ENCODE measurements at places on chromosomes 16 and 17. TPM values are rescaled to one million over a fixed set of nuclear protein-coding genes. Genes with fewer than 3 reads are reported as not detected.

DNA sequence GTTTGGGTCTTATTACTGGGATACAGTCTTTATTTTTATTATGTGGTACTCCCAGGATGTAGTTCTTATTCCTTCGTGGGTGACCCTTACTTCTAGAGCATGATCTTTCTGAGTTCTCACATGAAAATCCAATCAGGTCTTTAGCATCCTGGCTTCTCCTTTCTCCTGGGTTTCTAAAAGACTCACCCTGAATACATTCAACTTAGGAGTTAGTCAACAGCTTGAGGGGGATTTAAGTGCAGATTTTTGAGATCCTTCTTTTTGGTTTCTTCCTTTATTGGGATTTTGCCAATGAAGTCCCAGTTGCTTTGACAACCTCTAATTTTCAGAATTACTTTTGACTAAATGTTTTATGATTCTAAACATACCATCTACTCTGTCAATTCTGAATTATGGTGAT is 68.2 kb downstream of the SIAH1 start:
- H3K27me3 ChIP-seq, result no peaks in the 10 kb centered on the region
- no peak overlapping the region for H3K4me3 ChIP-seq
- peaks cover 28% of the 10 kb centered on the region for H3K36me3 ChIP-seq
- no peak for DNase-seq
- no peak overlapping the region for H3K27ac ChIP-seq

The DNAI2 gene
- total RNA-seq, result not detected

- DNase-seq, result no peak
- peaks cover 3% of the 10 kb centered on the region for H3K27me3 ChIP-seq
- peaks cover 11% of the 10 kb centered on the region for H3K4me1 ChIP-seq
- peak overlapping the region; percentile 1 for H3K27ac ChIP-seq
- peaks cover 19% of the 10 kb centered on the region for H3K36me3 ChIP-seq
- H3K4me3 ChIP-seq, result peak overlapping the region; percentile 90
These were observed 387 bp downstream of the MSI2 start for GRCh38 chr17:57256708-57257112.

The HBQ1 gene
- 1.0 TPM for total RNA-seq

GRCh38 chr17:76550712-76551615 is 11.1 kb downstream of the PRCD start:
- no peaks in the 10 kb centered on the region for H3K4me1 ChIP-seq
- no peak overlapping the region for H3K27ac ChIP-seq
- peak; percentile 56 for DNase-seq
- no peaks in the 10 kb centered on the region for H3K36me3 ChIP-seq
- no peak overlapping the region for H3K4me3 ChIP-seq
- H3K27me3 ChIP-seq, result no peaks in the 10 kb centered on the region

- no peak overlapping the region for H3K4me3 ChIP-seq
- no peak for DNase-seq
- H3K27ac ChIP-seq, result no peak overlapping the region
- no peaks in the 10 kb centered on the region for H3K4me1 ChIP-seq
- H3K36me3 ChIP-seq, result peaks cover 96% of the 10 kb centered on the region
These were observed 21.9 kb downstream of the PRKAR1A start for GRCh38 chr17:68533887-68534694.

- peaks cover 4% of the 10 kb centered on the region for H3K4me1 ChIP-seq
- peak; percentile 70 for DNase-seq
- H3K27ac ChIP-seq, result no peak overlapping the region
- no peak overlapping the region for H3K4me3 ChIP-seq
These were observed 70.0 kb upstream of the PMFBP1 start for GRCh38 chr16:72241930-72242329.

The KPNB1 gene
- 500 TPM for total RNA-seq

DNA sequence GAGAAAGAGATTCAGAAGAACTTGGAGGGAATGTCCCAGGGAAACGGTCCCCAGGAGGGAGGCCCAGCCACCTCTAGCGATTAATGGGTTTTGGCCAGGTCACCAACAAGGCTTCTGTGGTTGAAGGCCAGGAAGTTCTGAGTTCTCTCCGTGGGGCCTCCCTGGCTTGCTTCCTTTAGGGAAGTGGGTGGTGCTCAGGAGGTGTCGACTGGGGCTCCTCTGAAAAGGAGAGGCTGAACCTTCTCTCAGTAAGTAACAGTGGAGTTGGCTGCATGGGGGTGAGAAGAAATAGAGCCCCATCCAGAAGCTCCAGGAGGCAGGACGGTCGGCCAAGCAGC is 77.1 kb upstream of the GSE1 start:
- no peaks in the 10 kb centered on the region for H3K36me3 ChIP-seq
- no peak overlapping the region for H3K27ac ChIP-seq
- peak; percentile 51 for DNase-seq
- no peaks in the 10 kb centered on the region for H3K27me3 ChIP-seq
- H3K4me1 ChIP-seq, result peaks cover 14% of the 10 kb centered on the region

The TEDC2 gene
- total RNA-seq, result 56.8 TPM

DNA sequence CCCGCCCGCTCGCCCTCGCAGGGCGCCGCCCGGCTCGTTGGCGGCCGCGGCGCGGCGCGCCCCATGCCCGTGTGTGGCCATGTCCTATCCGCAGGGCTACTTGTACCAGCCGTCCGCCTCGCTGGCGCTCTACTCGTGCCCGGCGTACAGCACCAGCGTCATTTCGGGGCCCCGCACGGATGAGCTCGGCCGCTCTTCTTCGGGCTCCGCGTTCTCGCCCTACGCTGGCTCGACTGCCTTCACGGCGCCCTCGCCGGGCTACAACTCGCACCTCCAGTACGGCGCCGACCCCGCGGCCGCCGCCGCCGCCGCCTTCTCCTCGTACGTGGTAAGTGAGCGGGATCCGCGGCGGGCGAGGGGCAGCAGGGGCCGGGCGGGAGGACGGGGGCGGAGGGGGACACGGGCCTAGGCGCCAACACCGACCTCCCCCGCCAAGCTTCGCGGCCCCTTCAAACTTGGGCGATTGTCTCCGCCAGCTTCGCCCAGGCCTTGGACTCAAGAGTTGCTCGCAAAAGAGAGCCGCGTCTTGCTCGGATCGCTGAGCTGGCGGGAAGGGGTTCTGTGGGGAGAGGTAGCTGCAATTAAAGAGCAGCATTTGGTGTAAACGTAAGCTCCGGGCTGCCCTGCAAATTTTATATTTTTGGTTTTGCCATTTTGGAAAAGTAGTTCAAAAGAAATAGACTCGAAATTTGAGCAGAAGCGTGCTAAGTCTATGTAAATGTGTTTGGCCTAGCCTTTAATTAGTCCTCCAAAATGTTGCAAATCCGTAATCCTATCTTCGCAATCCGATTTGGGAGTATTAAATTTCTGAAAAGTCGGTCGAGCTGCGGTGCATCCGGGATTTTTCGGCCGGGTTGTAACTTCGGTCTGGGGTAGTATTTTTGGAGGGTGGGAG is 702 bp downstream of the IRX5 start:
- peak overlapping the region; percentile 82 for H3K4me3 ChIP-seq
- peaks cover 4% of the 10 kb centered on the region for H3K36me3 ChIP-seq
- DNase-seq, result peak; percentile 79
- peaks cover 49% of the 10 kb centered on the region for H3K27me3 ChIP-seq
- H3K4me1 ChIP-seq, result peaks cover 9% of the 10 kb centered on the region

The KRT39 gene
- not detected for total RNA-seq

DNA sequence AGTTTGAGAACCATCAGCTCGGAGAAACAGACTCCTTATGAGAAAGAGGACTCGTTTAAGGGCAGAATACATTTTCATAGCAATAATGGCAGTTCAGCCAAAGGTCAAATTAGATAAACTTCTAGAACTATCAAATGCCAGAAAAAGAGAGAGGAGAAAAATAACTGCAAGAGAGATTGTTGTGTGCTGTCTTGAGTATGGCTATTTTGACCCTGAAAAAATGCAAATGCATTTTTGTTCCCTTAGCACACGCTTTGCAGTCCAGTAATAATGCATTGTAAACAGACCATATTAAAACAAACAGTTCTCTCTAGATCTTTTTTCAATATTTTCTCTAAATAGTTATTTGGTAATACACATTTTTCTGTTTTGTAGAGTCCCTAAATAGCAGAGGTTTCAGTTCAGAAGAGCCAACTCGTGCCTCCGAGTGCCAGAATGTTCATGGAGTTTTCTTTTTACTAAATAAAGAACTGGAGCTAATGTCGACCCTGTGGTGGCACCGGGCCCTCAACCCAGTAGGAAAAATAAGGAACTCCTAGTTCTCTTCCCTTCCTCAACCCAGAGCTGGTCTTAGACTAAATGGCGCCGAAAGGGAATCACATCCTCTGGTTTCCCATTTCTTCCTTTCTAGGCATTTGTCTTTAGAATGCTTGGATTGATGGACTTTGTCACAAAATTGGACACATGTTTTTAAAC is 298.0 kb downstream of the MAP2K4 start:
- H3K4me3 ChIP-seq, result no peak overlapping the region
- no peak for DNase-seq

GRCh38 chr16:23742766-23743165 is 12.1 kb upstream of the CHP2 start:
- no peaks in the 10 kb centered on the region for H3K36me3 ChIP-seq
- no peak for DNase-seq
- no peak overlapping the region for H3K27ac ChIP-seq
- H3K4me1 ChIP-seq, result no peaks in the 10 kb centered on the region
- H3K27me3 ChIP-seq, result peaks cover 17% of the 10 kb centered on the region

The RSAD1 gene
- total RNA-seq, result 35.8 TPM

- no peak overlapping the region for H3K27ac ChIP-seq
- H3K27me3 ChIP-seq, result peaks cover 38% of the 10 kb centered on the region
- peaks cover 3% of the 10 kb centered on the region for H3K36me3 ChIP-seq
- no peaks in the 10 kb centered on the region for H3K4me1 ChIP-seq
- DNase-seq, result peak; percentile 65
- H3K4me3 ChIP-seq, result no peak overlapping the region
These were observed 2.8 kb downstream of the WNK4 start for GRCh38 chr17:42783062-42783790.

The USB1 gene
- 132 TPM for total RNA-seq

The ABCC6 gene
- total RNA-seq, result 7.8 TPM

- no peak overlapping the region for H3K4me3 ChIP-seq
- no peak overlapping the region for H3K27ac ChIP-seq
- H3K4me1 ChIP-seq, result peaks cover 6% of the 10 kb centered on the region
- H3K36me3 ChIP-seq, result peaks cover 64% of the 10 kb centered on the region
These were observed 30.9 kb downstream of the PGS1 start for GRCh38 chr17:78409191-78409928.

- H3K4me3 ChIP-seq, result no peak overlapping the region
- no peaks in the 10 kb centered on the region for H3K27me3 ChIP-seq
- no peak for DNase-seq
These were observed 37.4 kb upstream of the DLX4 start for GRCh38 chr17:49931416-49932137.

DNA sequence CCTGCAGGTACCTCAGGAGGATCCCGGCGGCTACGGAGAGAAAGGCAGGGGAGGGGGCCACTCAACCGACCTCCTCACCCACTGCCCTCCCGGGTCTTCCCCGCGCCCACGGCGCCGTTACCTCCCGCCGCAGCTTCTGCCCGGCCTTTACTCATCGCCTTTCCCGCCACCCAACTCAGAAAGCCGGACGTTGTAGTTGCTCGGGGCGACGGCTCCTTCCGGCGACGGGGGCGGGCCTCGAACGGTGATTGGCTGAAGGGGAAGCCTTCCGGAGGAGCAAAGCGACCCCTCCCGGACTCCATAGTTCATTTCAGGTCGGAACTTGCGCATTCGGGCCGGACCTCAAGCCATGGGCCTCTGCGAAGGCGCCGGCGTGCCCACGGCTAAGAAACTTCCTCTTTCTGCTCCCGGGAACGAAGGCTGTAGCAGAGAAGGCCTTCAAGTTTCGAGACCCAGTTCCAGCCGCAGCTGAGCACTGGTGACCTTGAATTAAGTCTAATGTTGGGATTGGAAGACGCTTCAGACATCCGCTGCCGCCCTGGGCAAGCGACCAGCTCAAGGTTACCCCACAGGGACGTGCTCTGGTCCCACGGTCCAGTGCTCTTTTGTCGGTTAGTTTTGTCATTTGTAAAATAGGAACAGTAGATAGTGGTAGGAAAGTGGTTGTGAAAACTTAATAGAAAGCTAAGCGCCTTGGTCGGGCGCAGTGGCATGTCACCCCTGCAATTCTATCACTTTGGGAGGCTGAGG is at the start of gene PSMC3IP:
TSS of gene PSMC3IP (minus strand) at position 198 of the 750 bp plus-strand sequence. CDS start at position 155, 43 bp downstream.
- H3K4me3 ChIP-seq, result peak within 1 kb of the TSS; percentile 99
- H3K27me3 ChIP-seq, result no peaks in the 10 kb centered on the region
- DNase-seq, result peak; percentile 100
- peaks cover 62% of the 10 kb centered on the region for H3K36me3 ChIP-seq

DNA sequence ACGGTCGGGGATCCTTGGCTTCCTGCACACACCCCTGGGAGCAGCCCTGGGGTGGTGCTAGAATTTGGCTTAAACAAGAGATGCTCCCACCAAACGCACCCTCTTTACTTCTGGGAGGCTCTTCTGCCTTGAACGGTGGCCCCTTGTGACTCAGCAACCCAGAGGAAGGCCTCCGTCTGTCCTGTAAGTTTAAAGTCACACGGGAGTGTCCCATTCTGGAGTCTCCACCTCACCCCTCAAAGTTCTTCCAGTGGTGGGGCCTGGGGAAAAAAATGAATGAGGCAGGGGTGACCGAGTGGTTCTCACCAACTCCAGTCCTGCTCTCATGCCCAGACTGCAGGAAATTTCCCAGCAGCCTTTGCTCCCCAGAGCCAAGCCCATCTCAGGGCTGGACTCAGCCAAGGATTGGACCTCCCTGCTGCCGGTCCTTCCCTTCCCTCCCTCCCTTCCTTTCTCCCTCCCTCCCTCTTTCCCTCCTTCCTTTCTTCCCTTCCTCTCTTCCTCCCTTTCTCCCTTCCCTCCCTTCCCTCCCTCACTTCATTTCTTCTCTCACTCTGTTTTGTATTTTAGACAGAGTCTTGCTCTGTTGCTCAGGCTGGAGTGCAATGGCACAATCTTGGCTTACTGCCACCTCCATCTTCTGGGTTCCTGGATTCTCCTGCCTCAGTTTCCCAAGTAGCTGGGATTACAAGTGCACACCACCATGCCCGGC is 11.4 kb downstream of the ITGAD start:
- no peak overlapping the region for H3K27ac ChIP-seq
- H3K36me3 ChIP-seq, result no peaks in the 10 kb centered on the region
- DNase-seq, result no peak
- H3K4me1 ChIP-seq, result no peaks in the 10 kb centered on the region
- no peak overlapping the region for H3K4me3 ChIP-seq
- no peaks in the 10 kb centered on the region for H3K27me3 ChIP-seq

- no peak overlapping the region for H3K27ac ChIP-seq
- no peaks in the 10 kb centered on the region for H3K36me3 ChIP-seq
- H3K4me3 ChIP-seq, result peak overlapping the region; percentile 29
- peaks cover 21% of the 10 kb centered on the region for H3K4me1 ChIP-seq
- no peaks in the 10 kb centered on the region for H3K27me3 ChIP-seq
These were observed 34.0 kb upstream of the ADAMTS18 start for GRCh38 chr16:77468831-77469230.

DNA sequence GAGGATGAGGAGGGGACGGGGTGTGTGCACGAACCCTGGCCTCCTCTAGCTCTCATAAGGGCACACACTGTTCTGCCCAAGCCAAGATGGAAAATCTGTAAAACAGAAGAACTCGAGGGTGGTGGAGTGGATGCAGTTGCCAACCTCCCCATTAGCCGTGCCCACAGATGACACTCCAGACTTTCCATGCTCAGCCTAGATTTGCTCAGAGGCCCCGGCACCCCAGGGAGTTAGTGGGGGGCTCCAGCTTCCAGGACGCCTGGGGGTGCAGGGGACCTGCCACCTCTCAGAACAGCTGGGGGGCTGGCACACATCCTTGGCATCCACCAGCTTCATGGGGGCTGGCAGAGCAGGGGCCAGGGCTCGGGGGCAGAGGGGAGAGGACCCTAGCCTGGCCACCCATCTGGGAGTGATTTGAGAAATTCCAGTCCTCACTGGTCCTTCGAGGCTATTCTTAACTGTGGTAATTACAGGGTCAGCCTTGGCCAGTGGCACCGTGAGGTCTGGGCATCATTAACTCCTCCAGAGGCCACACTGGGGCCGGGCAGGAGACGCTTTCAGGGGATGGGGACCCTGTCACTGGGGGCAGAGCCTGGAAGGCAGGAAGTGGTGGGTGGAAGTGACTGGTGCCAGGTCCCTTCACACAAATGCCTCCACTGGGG is 14.3 kb downstream of the VASN start:
- H3K4me1 ChIP-seq, result no peaks in the 10 kb centered on the region
- no peak overlapping the region for H3K4me3 ChIP-seq
- DNase-seq, result peak; percentile 33
- H3K27me3 ChIP-seq, result no peaks in the 10 kb centered on the region
- no peaks in the 10 kb centered on the region for H3K36me3 ChIP-seq
